ENCODE measurements at places on chromosomes 6 and 20.

DNA sequence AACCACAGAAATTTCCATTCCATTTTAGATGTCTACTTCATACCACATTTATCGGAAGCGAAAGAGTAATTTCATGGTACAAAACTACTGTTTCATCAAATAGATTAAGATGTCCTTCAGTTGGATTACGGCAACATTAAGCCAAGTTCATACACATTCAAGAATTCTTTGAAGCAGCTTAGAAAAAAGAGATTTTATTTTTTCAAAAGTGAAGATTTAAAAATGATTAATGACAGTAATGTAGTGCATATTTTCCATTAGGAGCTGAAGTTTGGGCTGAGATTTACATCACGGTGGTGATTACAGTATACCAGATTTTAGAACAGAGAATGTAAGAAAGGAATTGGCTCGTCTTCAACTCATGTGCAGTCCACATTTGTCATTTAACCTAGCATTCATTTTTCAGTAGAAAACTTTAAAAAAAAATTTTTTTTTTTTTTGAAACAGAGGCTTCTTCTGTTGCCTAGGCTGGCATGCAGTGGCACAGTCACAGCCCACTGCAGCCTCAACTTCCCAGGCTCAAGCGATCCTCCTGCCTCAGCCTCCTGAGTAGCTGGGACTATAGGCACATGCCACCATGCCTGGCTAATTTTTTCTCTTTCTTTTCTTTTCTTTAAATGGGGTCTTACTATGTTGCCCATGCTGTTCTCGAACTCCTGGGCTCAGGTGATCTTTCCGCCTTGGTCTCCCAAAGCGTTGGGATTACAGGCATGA lies 1.9 kb downstream of the SYNJ2 start:
- DNase-seq = peak; percentile 7

GRCh38 chr6:45477278-45477677 lies 99.5 kb upstream of the SUPT3H start:
- no peak for DNase-seq

DNA sequence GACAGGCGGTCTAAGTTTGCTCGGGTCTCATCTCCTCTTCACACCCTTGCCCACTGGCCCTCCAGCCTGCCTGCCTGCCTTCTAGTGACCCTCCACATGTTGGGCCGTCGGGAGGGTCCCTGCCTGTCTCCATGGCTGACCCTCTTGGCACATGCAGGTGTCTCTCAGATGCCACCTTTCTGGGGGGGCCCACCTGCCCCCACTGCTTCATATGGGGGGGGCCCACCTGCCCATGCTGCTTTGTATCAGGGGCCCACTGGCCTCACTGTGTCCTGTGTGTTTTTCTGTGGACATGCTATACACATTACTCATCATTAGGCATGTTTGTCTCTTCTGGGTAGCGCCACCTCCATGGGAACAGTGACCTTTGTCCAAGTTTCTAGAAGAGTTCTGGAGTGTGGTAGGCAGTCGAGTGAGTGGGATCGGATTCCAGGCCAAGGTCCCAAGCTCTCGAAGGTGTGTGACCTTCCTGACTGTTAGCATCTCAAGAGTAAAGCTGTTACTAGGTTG lies 40.4 kb upstream of the KIF25 start:
- no peak for DNase-seq

- peak; percentile 85 for DNase-seq
These were observed at the start of gene RNF217 for GRCh38 chr6:124961777-124962638. Gene RNF217 (plus strand): TSS chr6:124962437. CDS start chr6:124962545, 108 bp downstream.

GRCh38 chr6:1037430-1038202 lies 274.3 kb upstream of the FOXQ1 start:
- no peak for DNase-seq

- no peak for DNase-seq
These were observed 14.8 kb downstream of the HEY2 start for GRCh38 chr6:125764121-125764671.

- no peak for DNase-seq
These were observed 229.7 kb downstream of the LAMA2 start for GRCh38 chr6:129112591-129112990.

GRCh38 chr20:62266340-62266739 lies 28.0 kb downstream of the OSBPL2 start:
- no peak for DNase-seq

All from right forelimb (tissue), 1 donor.